ENCODE measurements at places on chromosomes 13 and 19. TPM values are rescaled to one million over a fixed set of nuclear protein-coding genes. Genes with fewer than 3 reads are reported as not detected.

The ETV2 gene
- 0.56 TPM for total RNA-seq

The DNAAF3 gene
- total RNA-seq: 0.45 TPM

The TICAM1 gene
- total RNA-seq: 31.4 TPM

The CCDC169 gene
- total RNA-seq: 0.76 TPM

The OR7D2 gene
- total RNA-seq: not detected

The ANGPTL8 gene
- not detected for total RNA-seq

The FIZ1 gene
- total RNA-seq: 34.4 TPM

The PSG11 gene
- total RNA-seq: not detected

The LGALS14 gene
- total RNA-seq: not detected

The KLK6 gene
- not detected for total RNA-seq

The HAUS5 gene
- 39.2 TPM for total RNA-seq

The ZNF211 gene
- total RNA-seq: 4.5 TPM

The WASF3 gene
- total RNA-seq: 0.26 TPM

The LILRA2 gene
- not detected for total RNA-seq

The ADGRE3 gene
- total RNA-seq: not detected
